ENCODE measurements at places on chromosomes 1 and 21. TPM values are rescaled to one million over a fixed set of nuclear protein-coding genes. Genes with fewer than 3 reads are reported as not detected.
A peak's percentile ranks its signal among the peaks of the same experiment; 100 is the strongest.

DNA sequence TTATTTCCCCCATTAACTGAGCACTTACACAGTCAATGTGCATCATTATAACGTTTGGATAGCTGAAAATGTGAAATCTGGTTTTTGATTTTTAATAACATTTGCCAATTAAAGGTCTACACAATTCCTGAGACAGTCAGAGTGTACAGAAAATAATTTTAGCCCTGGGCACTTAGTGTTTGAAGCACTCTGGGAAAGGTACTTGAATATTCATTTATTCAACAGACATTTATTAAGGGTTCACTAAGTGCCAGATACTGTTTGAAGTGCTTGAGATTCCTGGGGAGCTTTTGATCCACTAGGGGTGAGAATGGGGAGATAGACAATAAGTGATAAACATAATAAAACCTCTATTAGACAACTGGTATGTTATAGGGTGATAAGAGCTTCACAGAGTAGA, 141.8 kb downstream of the DISC1 start:
- H3K27ac ChIP-seq: no peak overlapping the region
- H3K4me3 ChIP-seq: no peak overlapping the region
- no peaks in the 10 kb centered on the region for H3K4me1 ChIP-seq
- peaks cover 17% of the 10 kb centered on the region for H3K36me3 ChIP-seq

GRCh38 chr1:11138029-11138428, 38.4 kb upstream of the EXOSC10 start:
- H3K4me3 ChIP-seq: no peak overlapping the region
- peaks cover 18% of the 10 kb centered on the region for H3K36me3 ChIP-seq
- DNase-seq: no peak
- H3K4me1 ChIP-seq: peaks cover under 1% of the 10 kb centered on the region

DNA sequence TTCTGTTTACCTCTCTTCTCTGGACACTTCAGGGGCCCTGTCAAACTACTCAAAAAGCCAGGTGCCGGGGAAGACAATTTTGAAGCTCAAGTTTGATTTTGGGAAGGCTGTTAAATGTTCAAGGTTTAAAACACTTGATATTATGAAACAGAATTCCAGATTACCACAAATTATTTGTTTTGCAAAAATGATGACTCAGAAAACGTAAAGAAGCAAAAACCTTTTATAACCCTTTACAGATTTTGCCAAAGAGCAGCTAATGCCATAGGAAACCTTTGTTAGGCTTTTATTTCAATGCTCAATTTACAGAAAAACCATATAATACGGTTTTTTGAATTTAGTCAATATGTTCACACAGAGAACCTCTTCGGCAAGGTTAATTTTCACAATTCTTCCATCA, 593.4 kb upstream of the ZP4 start:
- no peak for DNase-seq
- H3K36me3 ChIP-seq: no peaks in the 10 kb centered on the region
- H3K4me3 ChIP-seq: no peak overlapping the region
- H3K27me3 ChIP-seq: no peaks in the 10 kb centered on the region

The SPAG17 gene
- not detected for total RNA-seq

The TMEM269 gene
- 0.57 TPM for total RNA-seq

GRCh38 chr1:34582356-34582755, 172.5 kb upstream of the GJB5 start:
- H3K27me3 ChIP-seq: peaks cover 21% of the 10 kb centered on the region
- DNase-seq: no peak
- H3K4me3 ChIP-seq: no peak overlapping the region

The RXFP4 gene
- not detected for total RNA-seq

GRCh38 chr21:18499761-18500376, 96.3 kb upstream of the TMPRSS15 start:
- H3K36me3 ChIP-seq: no peaks in the 10 kb centered on the region
- no peak overlapping the region for H3K27ac ChIP-seq
- DNase-seq: peak; percentile 71
- H3K4me3 ChIP-seq: no peak overlapping the region
- no peaks in the 10 kb centered on the region for H3K4me1 ChIP-seq

The KRTAP11-1 gene
- not detected for total RNA-seq

The BRDT gene
- total RNA-seq: not detected

- no peak overlapping the region for H3K27ac ChIP-seq
- H3K4me1 ChIP-seq: peaks cover 58% of the 10 kb centered on the region
- H3K36me3 ChIP-seq: no peaks in the 10 kb centered on the region
- peak overlapping the region; percentile 15 for H3K4me3 ChIP-seq
Observed at GRCh38 chr21:33023574-33024200, 2.0 kb upstream of the OLIG2 start.

The PIGM gene
- total RNA-seq: 2.6 TPM

The SEMA6C gene
- total RNA-seq: 1.6 TPM

DNA sequence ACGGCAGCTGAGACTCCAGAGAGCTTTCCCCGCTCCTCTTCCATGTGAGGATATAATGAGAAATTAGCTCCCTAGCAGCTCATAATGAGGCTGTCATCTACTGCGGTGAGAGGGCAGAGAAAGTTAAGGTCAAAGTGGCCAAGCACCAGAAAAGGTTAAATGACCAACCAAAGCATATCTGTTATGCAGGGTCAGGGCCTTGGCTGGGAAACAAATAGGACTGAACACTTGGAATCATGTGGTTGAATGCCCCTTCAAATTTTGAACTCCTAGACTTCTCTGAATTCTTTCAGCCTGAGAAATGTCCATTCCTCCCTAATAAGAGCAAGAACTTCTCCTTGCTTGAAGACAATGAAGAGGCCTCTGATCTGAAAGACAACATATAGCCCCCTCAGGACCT, 115.9 kb downstream of the TM2D1 start:
- H3K36me3 ChIP-seq: no peaks in the 10 kb centered on the region
- H3K27ac ChIP-seq: no peak overlapping the region
- H3K4me3 ChIP-seq: no peak overlapping the region
- H3K27me3 ChIP-seq: peaks cover 3% of the 10 kb centered on the region
- no peak for DNase-seq

DNA sequence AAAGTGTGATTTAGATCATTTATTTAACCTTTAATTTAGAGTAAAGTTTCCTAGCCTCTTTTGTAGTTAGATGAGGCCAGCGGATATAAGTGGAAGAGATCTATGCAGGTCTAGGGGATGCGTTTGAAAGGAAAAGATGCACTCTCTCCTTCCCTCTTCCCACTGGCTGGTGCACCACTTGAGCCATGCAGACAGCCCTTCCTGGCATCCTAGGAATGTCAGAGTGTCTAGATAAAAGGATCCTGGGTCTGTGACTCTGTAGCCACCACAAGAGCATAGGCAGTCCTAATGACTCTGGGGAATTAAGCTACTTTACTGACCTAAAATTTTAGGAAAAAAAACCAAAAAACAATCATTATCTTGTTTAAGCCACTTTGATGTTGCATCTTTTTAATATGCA, 16.0 kb upstream of the STUM start:
- no peaks in the 10 kb centered on the region for H3K36me3 ChIP-seq
- no peak overlapping the region for H3K4me3 ChIP-seq
- no peaks in the 10 kb centered on the region for H3K4me1 ChIP-seq
- no peak for DNase-seq

All from activated naive CD4-positive, alpha-beta T cell treated with anti-CD3 and anti-CD28 coated beads for 36 hours (primary cell).